ENCODE measurements at places on chromosomes 7 and 10.

DNA sequence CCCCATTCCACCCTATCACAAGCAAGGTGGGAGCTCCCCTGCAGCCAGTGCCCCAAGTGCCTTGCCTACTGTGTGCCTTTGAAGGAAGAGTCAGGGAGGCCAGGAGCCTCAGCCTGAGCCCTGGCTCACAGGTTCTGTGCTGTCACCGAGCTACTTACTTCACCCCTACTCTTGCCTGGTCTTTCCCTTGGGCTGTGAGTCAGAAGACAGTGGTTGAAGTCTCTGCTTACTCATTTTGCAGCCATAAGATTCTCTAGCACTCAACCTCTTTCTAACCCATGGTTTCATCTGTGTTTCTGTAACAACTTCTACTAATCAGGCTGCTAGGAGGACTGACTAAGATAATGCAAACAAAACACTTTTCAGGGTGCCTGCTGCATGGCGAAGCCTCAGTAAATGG, 114.5 kb downstream of the PLCE1 start:
- no peak overlapping the region for H3K4me3 ChIP-seq
- H3K4me1 ChIP-seq, result no peaks in the 10 kb centered on the region
- H3K36me3 ChIP-seq, result no peaks in the 10 kb centered on the region
- H3K27ac ChIP-seq, result no peak overlapping the region
- no peak for DNase-seq

DNA sequence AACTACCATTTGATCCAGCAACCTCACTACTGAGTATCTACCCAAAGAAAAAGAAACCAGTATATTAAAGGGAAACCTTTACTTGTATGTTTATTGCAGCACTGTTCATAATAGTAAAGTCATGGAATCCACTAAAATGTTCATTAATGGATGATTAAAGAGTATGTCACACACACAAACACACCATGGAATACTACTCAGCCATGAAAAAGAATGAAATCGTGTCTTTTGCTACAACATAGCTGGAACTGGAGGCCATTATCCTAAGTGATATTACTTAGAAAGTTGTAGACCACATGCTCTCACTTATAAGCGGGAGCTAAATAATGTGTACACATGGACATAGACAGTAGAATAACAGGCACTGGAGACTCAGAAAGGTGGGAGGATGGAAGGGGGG, 203.0 kb upstream of the SLC26A5 start:
- DNase-seq, result no peak
- no peaks in the 10 kb centered on the region for H3K27me3 ChIP-seq
- H3K4me3 ChIP-seq, result no peak overlapping the region
- no peaks in the 10 kb centered on the region for H3K4me1 ChIP-seq

GRCh38 chr7:1654111-1654510, 16.0 kb upstream of the ELFN1 start:
- no peak for DNase-seq
- no peak overlapping the region for H3K4me3 ChIP-seq
- no peak overlapping the region for H3K27ac ChIP-seq
- no peaks in the 10 kb centered on the region for H3K4me1 ChIP-seq
- no peaks in the 10 kb centered on the region for H3K27me3 ChIP-seq
- H3K36me3 ChIP-seq, result no peaks in the 10 kb centered on the region

- H3K4me1 ChIP-seq, result no peaks in the 10 kb centered on the region
- no peaks in the 10 kb centered on the region for H3K36me3 ChIP-seq
- DNase-seq, result peak; percentile 44
- H3K4me3 ChIP-seq, result peak overlapping the region; percentile 88
- peaks cover 19% of the 10 kb centered on the region for H3K27me3 ChIP-seq
Measured at GRCh38 chr10:7409045-7409731, 1.6 kb downstream of the SFMBT2 start.

DNA sequence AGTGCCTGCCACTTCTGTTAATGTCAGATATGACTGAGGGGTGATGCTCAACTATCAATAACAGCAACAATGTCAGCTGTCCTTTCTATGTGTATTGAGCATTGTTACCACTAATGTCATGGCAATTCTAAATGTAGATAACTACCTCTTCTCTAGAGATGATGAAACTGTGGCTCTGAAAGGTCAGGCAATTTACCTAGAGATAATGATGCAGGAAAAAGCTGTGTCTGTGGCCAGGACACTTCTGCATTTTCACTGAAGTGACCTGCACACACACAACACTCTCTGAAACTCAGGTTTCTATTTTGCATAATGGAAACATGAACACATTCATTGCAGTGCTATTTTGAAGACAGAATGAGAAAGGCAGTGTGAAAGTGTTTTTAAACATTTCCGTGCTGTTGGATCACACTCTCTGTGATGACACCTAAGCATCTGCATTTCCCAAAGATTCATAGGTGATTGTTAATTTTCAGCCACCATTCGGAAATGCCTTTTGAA, 148.2 kb downstream of the KCND2 start:
- no peak for DNase-seq
- no peaks in the 10 kb centered on the region for H3K4me1 ChIP-seq
- no peak overlapping the region for H3K27ac ChIP-seq
- no peaks in the 10 kb centered on the region for H3K36me3 ChIP-seq
- no peaks in the 10 kb centered on the region for H3K27me3 ChIP-seq

GRCh38 chr7:39816462-39817060, 133.5 kb upstream of the CDK13 start:
- H3K27ac ChIP-seq, result no peak overlapping the region
- H3K4me3 ChIP-seq, result no peak overlapping the region
- no peak for DNase-seq
- H3K27me3 ChIP-seq, result no peaks in the 10 kb centered on the region
- H3K4me1 ChIP-seq, result no peaks in the 10 kb centered on the region

DNA sequence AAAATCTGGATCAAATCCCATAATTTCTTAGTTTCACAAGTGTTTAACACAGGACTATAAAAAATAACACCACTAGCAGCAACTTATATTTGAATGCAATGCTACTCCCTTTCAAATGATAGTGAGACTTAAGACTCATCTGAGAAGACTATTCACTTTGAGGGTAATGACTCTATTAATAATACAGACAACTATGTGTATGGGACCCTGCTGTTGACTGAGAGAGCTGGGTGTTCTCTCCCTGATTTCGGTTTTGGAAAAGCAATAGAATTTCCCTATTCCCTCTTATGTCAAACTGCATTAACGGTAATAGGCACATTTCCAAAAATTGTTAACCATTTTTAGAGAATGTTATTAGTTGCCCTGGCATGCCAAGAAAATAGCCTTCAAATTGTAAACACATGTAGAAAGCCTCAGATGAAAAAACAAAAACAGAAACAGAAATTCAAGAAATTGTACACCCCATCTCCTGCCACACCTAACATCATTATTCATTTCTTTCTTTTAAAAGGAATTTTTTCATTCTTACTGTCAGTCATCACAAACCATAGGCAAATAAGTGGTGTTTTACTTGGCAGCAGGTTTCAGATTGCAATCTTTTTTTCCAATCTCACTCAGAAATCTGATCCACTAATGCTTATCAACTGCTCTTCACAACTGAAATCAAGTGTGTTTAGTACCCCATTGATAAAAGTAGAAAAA, 153.7 kb downstream of the TFPI2 start:
- no peak overlapping the region for H3K27ac ChIP-seq
- no peaks in the 10 kb centered on the region for H3K27me3 ChIP-seq
- H3K4me3 ChIP-seq, result no peak overlapping the region
- no peaks in the 10 kb centered on the region for H3K36me3 ChIP-seq
- H3K4me1 ChIP-seq, result no peaks in the 10 kb centered on the region

DNA sequence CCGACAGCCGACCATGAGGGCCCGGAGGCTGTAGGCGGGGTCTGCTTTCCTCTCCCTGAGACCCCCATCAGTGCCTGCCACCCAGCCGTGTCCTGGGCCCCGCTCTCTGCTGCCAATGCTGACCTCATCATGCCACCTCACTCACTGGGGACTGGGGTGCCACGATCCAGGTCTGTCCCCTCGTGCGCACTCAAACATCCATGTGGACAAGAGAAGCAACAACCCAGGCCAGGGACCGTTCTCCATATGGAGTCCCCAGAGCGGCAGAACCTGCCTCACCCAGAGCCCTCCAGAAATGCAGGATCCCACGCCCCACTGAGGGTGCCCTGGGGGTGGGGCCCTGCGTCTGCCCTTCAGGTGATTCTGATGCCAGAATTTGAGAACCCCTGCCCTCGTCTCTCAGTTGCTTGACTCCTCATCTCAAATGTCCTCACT, 210.0 kb upstream of the PPP2R2D start:
- H3K27me3 ChIP-seq, result no peaks in the 10 kb centered on the region
- no peak overlapping the region for H3K27ac ChIP-seq
- no peak for DNase-seq
- no peaks in the 10 kb centered on the region for H3K36me3 ChIP-seq
- no peak overlapping the region for H3K4me3 ChIP-seq

DNA sequence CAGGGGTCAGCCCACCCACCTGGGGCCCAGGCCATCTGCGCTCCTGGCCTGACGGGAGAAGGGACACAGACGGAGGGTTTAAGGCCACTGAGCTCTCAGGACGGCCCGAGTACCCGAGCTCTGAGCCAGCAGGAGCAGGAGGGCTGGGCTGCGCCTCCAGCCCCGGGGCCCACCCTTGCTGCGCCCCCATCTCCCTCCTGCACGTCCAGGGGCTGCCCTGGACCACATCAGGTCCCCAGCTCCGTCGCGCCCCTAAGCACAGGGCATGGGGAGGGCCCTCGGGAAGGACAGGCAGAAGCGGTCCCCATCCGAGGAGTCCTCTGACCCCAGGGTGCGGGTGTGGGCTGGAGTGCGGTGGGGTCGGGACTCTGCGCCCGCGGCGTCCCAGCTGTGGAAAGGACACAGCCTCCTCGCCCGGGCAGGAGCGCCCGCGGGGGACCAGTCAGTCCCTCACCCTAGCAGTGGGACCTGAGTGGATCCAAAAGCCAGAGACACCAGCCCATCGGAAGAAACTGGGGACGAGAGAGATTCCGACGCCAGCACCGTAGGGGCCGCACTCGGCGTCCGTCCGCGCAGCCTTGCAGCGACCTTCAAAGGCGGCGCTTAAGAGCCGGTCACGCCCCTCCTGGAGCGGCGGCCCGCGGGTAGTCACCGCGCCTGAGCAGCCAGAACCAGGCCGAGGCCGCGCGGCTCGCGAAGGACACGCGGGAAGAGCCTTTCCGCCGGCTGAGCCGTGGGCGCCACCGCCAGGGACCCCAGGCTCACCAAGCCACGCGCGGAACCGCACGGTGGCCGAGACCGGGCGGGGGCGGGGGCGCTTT, 15.9 kb downstream of the CAMK2B start:
- peak; percentile 88 for DNase-seq
- H3K4me3 ChIP-seq, result peak overlapping the region; percentile 53
- no peak overlapping the region for H3K27ac ChIP-seq
- H3K27me3 ChIP-seq, result no peaks in the 10 kb centered on the region
- no peaks in the 10 kb centered on the region for H3K4me1 ChIP-seq

- no peaks in the 10 kb centered on the region for H3K4me1 ChIP-seq
- no peak overlapping the region for H3K27ac ChIP-seq
Measured at GRCh38 chr7:22470981-22471380, 29.0 kb downstream of the STEAP1B start.

DNA sequence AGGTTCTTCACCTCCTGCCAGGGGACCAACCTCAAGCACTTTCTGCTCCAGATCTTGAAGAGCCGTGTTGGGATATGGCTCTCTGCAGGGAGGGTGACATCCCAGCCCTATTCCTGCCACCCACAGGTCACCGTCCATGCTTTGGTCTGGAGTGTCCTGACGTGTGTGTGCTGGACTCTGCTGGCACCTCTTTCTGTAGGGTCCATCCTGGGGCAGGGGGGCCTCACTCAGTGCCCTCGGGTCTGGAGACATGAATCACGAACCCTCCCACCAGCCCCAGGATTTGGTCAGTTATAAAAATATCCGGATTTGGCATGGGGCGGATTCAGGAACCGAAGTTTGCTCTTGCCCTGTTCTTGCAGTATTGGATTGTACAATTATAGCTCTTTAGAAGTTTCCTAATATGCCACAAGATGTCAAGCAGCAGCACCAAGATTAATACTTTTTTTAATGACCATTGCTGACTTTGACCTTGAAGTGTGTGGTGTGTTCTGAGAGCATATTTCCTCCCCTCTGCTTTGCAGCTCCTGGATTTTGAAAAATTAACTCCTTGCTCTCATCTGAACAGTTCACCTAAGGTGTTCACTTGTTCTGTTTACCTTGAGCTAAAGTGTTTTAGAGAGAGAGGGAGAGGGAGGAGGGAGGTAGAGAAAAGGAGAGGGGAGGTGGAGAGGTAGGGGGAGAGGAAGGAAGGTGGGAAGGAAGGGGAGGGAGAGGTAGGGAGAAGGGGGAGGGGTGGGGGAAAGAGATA, 95.4 kb upstream of the SHH start:
- no peak overlapping the region for H3K4me3 ChIP-seq
- no peak overlapping the region for H3K27ac ChIP-seq
- DNase-seq, result peak; percentile 24
- no peaks in the 10 kb centered on the region for H3K36me3 ChIP-seq
- peaks cover 2% of the 10 kb centered on the region for H3K4me1 ChIP-seq
- H3K27me3 ChIP-seq, result no peaks in the 10 kb centered on the region

GRCh38 chr7:116809636-116810266, 52.6 kb upstream of the CAPZA2 start:
- H3K36me3 ChIP-seq, result no peaks in the 10 kb centered on the region
- no peaks in the 10 kb centered on the region for H3K4me1 ChIP-seq
- H3K27me3 ChIP-seq, result no peaks in the 10 kb centered on the region
- no peak overlapping the region for H3K4me3 ChIP-seq
- peak overlapping the region; percentile 63 for H3K27ac ChIP-seq

DNA sequence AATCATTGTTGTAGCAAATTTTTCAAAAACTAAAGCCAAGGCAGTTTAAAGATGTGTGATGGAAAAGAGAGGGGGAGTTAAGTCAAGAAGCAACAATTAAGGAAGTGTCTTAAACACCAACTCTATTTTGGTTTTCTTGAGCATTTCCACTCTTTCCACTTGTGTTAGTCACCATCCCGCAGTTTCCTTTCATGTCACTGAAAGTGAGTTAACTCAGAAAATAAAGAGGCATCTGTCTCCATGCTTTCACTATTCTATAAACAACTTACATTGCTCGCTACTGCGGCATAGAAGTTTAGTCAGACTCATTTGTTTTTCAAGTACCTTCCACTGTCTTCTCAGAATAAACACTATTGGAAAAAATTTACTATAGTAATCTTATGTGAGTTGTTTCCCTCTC, 284.9 kb upstream of the SEMA3D start:
- no peaks in the 10 kb centered on the region for H3K36me3 ChIP-seq
- no peak overlapping the region for H3K4me3 ChIP-seq
- no peaks in the 10 kb centered on the region for H3K4me1 ChIP-seq
- DNase-seq, result no peak
- no peak overlapping the region for H3K27ac ChIP-seq

Data from kidney (tissue), 22 donors.